GM10248 (cell line): ENCODE measurements at places on chromosomes 3 and 15.

DNA sequence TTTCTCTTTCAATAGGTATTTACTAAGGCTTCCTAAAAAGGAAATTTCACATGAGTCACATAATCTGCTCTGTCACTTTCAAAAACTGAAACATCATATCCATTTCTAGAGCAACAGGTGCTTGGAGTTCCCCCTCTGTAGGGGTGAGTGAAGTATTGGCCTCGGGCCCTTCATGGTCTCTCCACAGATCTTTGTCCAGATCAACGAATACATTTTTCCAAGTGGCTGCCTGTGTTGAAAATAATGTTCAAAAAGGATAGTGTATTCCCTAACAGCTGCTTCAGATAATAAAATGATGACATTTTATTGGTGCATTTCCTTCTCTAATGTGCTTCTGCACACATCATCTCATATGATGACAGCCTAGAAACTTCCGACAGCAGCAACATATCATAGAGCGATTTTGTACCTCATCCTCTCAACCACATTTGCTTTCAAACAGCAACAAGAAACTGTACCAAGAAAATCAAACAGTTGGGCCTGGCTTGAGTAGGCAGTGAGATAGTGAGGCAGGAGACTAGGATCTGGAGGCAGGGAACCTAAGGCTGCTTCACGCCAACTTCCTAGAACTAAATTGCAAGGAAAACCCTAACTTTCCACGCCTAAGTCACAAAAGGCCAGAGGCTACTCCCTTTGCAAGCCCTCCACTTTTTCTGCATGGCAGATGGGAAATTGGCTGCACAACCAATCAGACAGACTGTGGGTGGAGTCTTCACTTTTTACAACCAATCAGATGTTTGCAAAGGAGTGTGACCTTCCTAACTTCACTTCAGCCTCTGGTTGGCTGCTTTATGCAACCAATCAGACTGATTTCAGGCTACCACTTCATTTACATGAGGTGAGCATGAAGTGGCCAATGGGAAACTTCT, 340.2 kb downstream of the LRRC3B start:
- DNase-seq = peak; percentile 36

GRCh38 chr15:63236272-63236671, 41.1 kb upstream of the APH1B start:
- no peak for DNase-seq

GRCh38 chr15:80697075-80697685, 2.1 kb downstream of the ABHD17C start:
- DNase-seq = no peak

DNA sequence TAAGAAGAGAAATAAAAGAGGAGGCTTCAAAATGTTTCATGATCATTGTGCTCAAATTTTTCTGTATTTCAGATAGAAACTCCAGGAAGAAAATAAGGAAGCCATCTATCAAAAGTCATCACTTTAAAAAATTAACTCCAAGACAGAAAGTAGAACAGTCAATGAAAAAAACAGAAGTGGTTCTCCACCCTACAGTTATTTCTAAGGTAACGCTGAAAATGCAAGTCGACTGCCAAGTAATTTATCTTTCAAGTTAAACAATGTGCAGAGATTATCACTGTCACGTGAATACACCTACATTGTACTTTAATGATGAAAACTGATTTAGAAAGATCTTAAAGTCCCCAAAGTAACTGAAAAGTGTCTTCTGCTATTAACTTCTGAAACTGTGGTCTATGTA, 78.5 kb upstream of the SNRPA1 start:
- no peak for DNase-seq

GRCh38 chr15:71628988-71629770, 181.2 kb upstream of the NR2E3 start:
- DNase-seq = no peak

DNA sequence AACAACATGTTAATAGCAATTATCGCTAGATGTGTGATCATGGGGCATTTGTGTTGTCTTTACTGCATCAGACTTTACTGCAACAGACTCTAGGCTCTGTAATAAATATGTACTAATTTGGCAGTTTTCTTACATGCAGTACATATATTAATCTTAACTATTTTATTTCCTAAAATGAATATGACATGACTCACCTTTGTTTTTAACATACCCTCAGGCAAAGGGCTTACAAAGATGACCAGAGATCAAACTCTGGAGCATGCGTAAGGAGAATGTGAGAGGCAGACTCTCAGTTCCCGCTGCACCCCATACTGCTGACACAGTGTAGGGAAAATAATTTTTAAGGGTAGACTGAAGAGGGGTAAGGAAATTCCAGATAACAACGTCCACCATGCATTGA, 7.2 kb upstream of the FAM174B start:
- DNase-seq = no peak

DNA sequence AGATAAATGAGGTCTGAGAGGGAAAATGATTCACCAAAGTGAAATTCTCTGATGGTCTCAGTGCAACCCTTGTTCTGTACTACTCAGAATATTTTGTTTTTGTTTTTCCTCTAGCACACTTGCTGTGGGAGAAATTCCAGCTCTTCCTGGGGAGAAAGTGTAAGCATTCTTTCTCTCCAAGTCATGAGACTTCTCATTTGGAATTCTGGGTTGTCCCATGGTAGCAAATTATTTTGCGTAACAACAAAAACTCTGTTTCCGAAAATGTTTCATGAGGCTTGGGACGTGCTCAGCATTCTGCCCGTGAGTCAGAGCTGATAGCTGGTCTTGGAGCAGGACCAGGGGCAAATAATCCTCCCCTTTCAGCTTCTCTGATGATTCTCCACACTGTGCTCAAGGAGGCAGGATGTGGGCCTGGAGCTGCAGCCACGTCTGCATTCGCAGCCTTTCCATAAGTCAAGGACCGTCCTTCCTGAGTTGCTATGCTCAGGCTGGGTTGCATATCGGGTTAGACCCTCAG, 70.3 kb downstream of the SENP2 start:
- DNase-seq = no peak

DNA sequence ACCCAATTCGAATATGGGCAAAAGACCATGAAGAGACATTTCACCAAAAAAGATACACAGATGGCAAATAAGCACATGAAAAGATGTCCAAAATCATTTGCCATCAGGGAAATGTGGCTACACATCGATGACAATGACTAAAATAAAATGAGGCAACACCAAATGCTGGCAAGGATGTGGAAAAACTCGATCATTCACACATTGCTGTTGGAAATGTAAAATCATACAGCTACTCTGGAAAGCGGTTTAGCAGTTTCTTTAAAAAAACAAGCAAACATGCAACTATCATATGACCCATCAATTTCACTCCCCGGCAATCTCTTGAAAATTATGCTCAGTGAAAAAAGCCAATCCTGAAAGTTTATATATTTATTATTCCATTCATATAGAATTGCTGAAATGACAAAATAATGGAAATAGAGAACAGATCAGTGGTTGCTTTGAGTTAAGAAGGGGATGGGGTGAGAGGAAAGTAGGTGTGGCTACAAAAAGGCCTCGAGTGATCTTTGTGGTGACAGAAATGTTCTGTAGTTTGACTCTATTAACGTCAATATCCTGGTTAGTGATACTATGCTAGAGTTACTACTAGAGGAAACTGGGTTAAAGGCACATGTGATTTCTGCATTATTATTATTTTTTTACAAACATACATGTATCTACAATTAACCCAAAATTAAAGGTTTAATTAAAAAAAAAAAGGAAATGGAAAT, 45.0 kb downstream of the DLG1 start:
- DNase-seq = no peak

DNA sequence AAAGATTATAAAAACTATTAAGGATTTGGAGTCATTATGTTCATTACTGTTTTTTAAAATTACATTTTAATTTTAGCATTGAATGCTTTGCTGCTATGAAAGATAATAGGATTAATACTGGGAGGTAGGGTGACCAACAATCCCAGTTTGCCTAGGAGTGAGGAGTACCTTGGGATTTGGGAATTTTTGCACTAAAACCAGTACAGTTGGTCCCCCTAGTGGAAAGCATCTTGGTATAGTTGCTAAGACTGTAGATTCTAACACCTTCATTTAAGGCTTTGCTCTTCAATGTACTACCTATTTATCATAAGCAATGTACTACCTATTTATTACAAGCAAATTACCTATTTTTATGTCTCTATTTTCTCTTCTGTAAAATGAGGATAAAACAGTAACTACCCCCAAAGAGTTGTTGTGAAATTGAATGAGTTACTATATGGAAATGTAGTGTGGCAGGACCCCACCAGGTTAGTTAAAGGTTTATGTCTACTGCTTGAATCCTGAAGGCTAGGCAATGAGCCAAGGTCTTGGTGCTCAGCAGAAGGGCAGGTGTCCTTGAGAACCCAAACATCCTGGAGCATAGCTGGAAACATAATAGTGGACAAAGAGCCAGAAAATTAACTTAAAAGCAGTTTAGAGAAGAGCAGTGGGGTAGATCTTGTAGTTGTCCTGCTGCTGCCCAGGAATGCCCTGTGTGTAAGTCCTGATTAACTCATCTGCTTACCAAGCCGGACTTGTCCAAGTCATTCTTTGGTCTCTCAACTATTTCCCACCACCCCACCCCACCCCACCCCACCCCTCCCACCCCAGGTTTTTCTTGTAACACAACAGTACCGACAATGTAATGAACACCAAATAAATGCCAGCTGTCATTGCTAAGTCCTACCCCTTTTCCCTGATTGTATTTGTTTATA, 49.2 kb upstream of the NMD3 start:
- no peak for DNase-seq

GRCh38 chr15:66673410-66674322, 28.4 kb upstream of the SMAD6 start:
- peak; percentile 59 for DNase-seq

DNA sequence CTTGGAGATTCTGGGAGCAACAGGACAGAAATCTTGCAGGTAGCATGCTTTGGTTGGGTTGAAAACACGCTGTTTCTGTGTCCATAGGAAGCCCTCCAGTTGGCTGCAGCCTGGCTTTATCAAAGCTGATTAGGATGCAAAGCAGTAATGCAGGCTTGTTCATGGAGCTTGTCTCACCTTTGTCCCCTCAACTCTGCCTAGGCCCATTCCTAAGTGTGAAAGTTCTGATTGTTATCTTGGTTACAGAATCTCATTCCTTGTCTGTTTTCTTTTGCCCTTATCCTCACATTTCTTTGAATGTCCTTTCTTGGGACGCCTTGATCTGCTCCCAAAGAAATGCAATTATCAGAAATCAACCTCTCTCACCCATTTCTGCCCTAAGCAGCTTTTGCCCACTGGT, 83.5 kb downstream of the IL20RB start:
- DNase-seq = no peak

GRCh38 chr3:54198556-54198955, 76.2 kb downstream of the CACNA2D3 start:
- no peak for DNase-seq

- no peak for DNase-seq
Observed at GRCh38 chr3:186216900-186217819, 108.3 kb upstream of the ETV5 start.

- DNase-seq = no peak
Observed at GRCh38 chr15:28960979-28961378, 75.2 kb downstream of the APBA2 start.

GRCh38 chr3:175246766-175247165, 387.6 kb downstream of the NAALADL2 start:
- DNase-seq = no peak

DNA sequence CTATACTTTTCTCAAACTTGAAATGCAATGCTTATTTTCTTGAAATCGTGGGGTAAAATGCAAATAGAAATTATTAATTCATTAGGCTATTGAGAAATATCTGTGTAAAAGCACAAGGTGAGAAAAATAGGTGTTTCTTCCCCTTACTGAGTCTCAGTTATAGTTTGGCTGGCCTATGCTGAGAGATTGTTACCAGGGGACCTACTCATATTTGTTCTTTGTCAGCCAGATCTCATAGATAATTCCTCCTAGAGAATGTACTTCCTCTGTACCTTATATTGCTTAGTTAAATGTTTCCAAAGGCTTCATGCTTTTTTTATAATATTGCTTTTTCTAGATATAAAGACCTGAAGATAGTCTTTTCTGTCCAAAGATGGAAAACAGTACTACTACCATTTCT, 60.0 kb upstream of the TRPC1 start:
- no peak for DNase-seq

DNA sequence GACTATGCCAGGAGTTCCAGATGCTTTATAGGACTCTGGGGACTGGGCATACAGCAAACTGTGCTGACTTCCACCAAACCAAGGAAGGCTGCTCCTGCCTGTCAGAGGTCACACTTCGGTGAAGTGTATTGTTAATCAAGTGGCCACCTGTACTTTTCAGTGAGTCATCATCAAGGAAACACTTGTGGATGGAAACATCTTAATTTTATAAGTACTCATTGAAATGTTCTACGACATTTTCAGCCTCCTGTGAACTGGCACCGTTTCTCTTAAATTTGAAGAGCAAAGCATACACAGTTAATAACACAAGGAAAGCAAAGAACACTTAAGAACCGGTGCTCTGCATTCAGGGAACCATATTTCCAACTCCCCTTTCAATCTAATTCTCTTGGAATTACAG, 801.7 kb upstream of the DPPA4 start:
- no peak for DNase-seq

DNA sequence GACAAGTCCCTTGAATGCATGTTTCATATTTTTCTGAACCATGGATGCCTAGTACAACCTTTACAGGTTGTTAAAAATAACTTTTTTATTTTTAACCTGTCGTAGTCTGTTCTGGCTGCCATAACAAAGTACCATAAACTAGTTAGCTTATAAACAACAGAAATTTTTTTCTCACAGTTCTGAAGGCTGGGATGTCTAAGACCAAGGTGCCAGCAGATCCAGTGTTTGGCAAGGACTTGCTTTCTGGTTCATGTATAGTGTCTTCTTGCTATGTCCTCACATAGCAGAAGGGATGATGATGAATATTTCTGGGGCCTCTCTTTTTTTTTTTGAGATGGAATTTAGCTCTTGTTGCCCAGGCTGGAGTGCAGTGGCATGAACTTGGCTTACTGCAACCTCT, 23.0 kb upstream of the POLR2M start:
- DNase-seq = no peak

- DNase-seq = peak; percentile 80
Observed at GRCh38 chr3:184261270-184261853, at the start of gene CAMK2N2. TSS of gene CAMK2N2 (minus strand) at chr3:184261553. CDS start at chr3:184261285, 268 bp downstream.

- DNase-seq = no peak
Observed at GRCh38 chr15:92033314-92033713, 179.8 kb downstream of the SLCO3A1 start.

DNA sequence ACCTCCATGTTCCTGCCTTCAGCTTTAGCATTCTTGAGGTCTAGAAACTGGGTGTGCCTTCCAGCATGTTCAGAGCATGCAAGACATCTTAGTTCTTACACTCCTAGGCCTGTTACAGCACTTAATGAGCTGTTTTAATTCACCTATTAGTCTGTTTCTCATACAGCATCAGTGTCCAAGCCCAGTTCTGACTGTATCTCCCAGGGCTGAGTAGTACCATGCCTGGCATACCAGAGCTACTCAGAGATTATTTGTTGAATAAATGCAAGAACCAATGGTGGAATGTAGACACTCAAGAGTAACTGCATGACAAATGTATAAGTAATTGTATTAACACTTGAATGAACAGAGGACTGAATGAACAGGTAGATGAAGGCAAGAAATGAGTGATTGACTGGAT, 61.8 kb upstream of the SCN5A start:
- no peak for DNase-seq
